ENCODE measurements at places on chromosomes 11 and 22. TPM values are rescaled to one million over a fixed set of nuclear protein-coding genes. Genes with fewer than 3 reads are reported as not detected.

TPBGL gene
- not detected for total RNA-seq

PDE3B gene
- 1.4 TPM for total RNA-seq

KRTAP5-10 gene
- not detected for total RNA-seq

SPI1 gene
- total RNA-seq = not detected

ADAMTS15 gene
- total RNA-seq = under 0.01 TPM

MUC5AC gene
- total RNA-seq = not detected

MMP13 gene
- not detected for total RNA-seq

NAALAD2 gene
- total RNA-seq = under 0.01 TPM

CD3D gene
- total RNA-seq = not detected

SLC43A3 gene
- total RNA-seq = 30.2 TPM

OR51E2 gene
- not detected for total RNA-seq

SGSM1 gene
- total RNA-seq = 0.18 TPM

HMOX1 gene
- 49.2 TPM for total RNA-seq

CABP4 gene
- total RNA-seq = 0.45 TPM

OR8B4 gene
- not detected for total RNA-seq

RAPSN gene
- 0.27 TPM for total RNA-seq

MMP7 gene
- total RNA-seq = 0.18 TPM

OR5T1 gene
- not detected for total RNA-seq

IL17REL gene
- total RNA-seq = not detected

TCN1 gene
- total RNA-seq = not detected

DEFB108B gene
- not detected for total RNA-seq

OR4A16 gene
- not detected for total RNA-seq

TPP1 gene
- 57.1 TPM for total RNA-seq

LRRC10B gene
- not detected for total RNA-seq

GNG3 gene
- total RNA-seq = not detected
